Fibroblast of skin of left biceps (primary cell): ENCODE measurements at places on chromosomes 7 and 10.

DNA sequence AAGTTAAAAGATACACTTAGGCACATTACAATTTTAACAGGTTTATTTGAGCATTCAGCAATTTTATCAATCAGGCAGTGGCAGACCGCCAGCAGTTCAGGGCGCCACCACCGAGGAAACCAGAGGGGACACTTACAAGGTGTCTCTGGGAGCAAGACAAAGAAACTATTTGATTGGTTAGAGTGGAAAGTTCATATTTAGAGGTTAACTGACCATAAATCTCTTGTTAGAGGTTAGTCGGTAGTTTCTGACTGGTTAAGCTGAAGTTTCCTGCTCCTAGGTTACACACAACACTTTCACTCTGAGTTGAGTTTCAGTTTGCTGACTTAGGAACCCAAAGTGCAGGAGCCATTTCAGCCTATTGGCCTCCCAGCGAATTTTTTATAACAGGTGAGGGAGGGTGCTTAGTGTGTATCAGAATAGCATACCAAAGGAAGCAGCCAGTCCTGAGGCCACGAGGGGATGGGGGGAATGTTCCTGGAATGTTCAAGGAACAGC lies 10.8 kb upstream of the PVRIG start:
- no peak for DNase-seq

GRCh38 chr7:157886711-157887110 lies 549.9 kb downstream of the DNAJB6 start:
- DNase-seq, result no peak

DNA sequence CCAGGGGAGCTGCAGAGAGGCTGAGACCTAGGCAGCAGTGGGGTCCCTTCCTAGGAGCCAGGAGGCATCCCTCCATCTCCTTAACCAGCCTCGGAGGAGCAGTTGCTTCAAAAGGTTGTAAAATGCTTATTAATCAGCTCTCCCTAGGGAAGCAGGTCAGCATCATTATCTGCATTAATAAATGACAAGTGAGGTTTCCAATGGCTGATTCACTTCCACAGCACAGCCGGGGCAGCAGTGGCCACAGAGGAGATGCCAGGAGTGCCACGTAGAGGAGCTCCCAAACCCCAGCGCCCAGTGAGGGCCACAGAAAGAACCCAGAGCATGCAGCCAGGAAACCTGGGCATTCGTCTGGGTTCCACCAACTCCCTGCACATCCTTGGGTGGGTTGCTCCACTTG lies 8.2 kb upstream of the NPFFR1 start:
- no peak for DNase-seq

DNA sequence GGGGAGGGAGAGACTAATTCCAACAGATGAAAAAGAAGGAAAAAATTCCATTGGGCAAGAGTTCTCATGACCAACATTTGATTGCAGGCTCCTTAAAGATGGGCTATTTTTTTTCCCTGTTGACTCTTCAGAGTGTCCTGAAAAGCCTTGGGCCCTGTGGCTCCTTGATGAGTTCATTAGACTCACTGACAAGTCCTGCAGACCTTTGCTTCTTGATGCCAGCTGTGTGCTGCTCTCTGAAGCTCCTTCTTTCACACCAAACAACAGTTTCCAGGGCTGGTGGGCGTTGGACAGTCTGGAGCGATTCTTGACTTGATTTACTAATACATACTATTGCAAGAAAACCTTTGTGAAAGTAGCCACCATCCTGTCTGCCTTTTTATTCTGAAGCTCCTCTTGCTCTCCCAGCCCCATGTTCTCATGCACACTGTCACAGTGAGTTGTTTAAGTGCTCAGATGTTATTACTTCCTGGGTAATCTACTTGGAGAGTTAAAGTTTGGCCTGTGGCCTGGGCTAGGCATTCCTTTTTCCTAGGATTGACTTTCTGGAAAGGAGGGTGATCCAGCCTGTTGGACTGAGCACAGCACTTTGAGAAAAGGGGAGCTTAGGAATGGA lies 250.3 kb downstream of the PTEN start:
- DNase-seq, result no peak

- no peak for DNase-seq
Observed at GRCh38 chr10:80405626-80406025, 2.7 kb upstream of the PRXL2A start.

DNA sequence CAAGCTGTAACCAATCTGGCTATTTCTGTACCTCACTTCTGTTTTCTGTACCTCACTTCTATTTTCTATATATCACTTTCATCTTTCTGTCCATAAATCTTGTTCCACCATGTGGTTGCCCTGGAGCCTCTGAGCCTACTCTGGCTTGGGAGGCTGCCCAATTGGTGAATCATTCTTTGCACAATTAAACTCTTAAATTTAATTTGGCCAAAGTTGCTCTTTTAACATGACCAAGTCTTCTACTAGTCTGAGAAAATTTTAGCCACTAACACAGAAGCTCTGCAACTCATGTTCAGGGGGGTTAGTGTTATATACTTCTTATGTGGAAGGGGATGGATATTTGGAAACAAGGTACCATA lies 503.5 kb downstream of the KIF20B start:
- DNase-seq, result no peak

GRCh38 chr7:130697820-130698219 lies 11.5 kb upstream of the TSGA13 start:
- DNase-seq, result no peak

- DNase-seq, result no peak
Observed at GRCh38 chr7:76196786-76197185, 4.9 kb upstream of the SRRM3 start.

DNA sequence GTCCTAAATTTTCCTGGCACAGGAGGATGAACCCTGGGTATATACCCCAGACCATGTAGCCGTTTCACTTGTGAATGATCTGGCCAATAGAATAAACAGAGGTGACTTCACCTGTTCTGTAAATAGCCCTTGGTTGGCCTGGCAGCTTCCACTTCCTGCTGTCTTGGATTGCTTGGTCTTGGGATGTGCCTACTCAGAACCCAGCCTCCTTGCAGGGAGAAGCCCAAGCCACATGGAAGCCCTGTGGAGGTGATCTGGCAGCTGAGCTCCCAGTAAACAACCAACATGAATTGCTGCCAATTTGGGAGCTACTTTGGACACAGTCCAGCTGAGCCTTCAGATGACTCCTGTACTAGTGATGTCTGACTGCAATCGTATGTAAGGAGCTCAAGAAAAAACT lies 4.8 kb upstream of the RAPGEF5 start:
- no peak for DNase-seq

- no peak for DNase-seq
Observed at GRCh38 chr10:128922172-128922571, 544.9 kb upstream of the MGMT start.

GRCh38 chr7:33243319-33243881 lies 114.0 kb downstream of the BBS9 start:
- DNase-seq, result no peak

DNA sequence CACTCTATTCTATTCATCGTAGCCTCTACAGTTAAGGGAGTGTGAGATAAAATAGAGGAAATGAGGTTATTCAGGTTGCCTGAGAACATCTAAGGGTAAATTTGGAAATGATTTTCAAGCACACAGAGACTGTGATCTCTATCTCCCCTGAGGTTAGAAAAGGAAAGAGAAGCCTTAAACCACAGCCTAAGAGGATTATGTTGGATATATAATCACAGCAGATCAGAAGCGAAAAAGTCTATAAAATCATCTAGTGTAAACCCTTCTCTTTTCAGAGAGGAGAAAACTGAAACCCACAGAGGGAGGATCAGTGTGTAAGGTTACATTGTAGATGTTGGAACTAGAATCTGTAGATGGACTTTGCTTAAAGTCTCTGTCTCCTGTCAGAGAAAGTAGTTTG lies 90.6 kb upstream of the SEMA3E start:
- DNase-seq, result no peak

DNA sequence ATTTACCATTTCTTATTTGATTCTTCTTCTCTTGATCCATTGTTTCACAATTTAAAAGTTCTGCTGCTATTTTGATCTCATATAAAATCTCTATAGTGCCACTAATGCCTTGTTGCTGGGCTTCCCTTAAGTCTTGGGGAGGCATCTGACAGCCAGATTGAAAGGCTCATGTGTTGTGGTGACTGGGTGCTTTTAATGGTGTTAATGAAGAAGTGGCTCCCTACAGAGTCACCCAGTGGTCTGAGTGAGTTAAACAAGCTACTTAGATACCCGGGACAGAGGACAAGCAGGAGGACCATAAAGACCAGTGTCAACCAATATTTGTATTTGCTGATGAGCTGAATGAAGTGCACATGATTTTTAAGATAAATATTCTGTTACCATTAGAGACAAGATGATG lies 176.4 kb upstream of the HABP2 start:
- DNase-seq, result no peak

- no peak for DNase-seq
Observed at GRCh38 chr7:112646783-112647182, 143.4 kb downstream of the TMEM168 start.

DNA sequence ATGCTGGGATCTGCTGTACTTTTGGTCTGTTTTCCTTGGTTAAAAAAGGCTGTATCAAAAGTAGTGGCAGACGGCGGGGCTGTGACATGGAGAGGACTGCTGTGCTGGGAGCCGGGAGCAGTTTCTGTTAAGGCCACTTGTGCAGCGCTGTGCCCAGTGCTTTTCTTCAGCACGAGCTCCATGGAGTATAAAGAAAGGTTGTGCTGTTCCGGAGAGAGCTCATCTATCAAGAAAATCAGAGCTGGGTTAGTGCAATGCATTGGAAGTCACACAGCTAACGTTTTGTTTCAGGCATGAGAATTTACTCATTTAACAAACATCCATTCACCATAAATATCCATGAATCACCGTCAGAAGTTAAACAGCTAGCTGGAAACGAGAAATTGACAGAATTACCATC lies 62.0 kb downstream of the KIAA1549 start:
- DNase-seq, result no peak

DNA sequence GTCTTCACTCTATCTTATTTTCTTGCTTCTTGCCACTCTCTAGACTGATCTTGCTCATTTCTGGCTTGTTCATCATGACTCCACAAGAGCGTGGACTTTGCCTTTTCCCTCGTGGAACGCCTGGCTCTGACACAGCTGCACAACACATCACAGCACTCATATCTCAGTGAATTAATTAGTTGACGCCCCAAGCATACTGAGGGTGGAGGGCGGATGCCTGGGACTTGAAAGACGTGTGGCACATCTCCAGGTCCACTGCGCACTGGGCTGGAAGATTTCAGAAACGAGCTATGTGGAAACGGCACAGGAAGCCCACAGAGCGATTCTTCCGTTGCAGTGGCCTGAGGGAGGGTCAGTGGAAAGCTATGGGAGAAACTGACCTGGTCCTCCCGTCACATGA lies 23.6 kb upstream of the PLEKHA1 start:
- no peak for DNase-seq

- DNase-seq, result no peak
Observed at GRCh38 chr10:30822693-30823465, 193.3 kb upstream of the LYZL2 start.

GRCh38 chr7:6655636-6656385 lies 18.7 kb downstream of the ZNF316 start:
- DNase-seq, result no peak

DNA sequence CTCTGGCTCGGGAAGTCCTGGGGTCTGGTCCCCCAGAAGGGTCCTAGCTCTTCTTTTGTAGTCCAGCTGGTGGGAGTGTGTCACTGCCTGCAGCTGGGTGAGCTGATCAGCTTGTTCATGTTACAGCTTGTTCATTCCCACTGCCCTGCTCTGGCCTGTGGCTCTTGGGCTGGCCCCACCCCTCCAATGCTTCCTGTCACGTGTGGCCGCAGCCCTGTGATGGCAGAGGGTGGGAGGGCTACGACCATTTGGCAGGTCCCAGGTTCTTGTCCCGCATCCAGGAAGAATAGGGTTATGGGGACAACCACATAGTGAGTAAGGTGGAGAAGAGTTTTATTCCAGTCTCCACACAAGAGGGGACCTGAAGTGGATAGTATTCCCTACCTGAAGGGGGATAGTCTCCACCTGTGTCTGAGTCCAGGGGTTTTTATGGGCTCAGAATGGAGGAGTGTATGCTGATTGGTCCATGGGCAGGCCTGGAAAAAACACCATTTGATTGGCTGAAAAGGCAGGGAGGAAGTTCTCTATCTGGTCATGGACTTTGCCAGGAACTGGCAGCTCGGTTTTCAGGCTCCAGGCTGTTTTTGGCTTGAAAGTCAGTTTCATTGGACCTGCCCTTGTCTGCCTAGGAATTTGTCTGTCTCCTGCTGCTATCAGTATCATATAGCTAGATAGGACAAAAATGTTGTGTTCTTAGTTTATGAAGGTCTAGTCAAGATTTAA lies 13.1 kb downstream of the SDHAF3 start:
- no peak for DNase-seq

DNA sequence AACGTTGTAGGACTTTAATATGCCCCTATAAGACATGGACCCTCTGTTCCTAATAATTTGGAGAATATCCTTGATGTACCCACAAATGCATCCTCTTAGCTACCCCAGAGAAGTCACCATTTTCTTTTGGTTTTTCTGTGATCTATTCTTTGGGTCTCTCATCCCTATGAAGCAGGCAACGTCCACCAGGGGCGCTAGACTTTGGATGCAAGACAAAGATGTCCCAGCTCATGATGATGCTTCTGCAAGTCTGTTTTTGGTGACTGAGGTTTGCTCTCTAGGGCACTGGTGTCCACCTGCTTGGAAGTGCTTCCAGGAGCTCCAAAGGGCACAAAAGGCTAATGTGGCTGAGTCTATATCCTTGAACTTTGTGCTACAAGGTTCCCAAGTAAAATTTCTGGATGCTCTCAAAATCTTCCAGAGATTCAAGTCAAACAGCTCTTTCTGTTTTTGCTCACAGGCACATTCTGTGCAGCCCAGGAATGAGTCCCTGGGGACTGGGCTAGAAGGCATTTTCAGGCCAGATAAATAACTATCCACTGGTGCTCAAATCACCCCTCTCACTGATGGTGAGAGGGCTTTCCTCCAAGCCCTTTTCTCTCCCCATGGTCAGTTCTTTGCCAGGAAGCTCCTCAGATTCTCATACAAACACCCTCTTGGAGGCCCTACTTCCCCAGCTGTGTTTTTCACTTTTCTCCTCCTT lies 166.4 kb downstream of the C7orf25 start:
- no peak for DNase-seq

DNA sequence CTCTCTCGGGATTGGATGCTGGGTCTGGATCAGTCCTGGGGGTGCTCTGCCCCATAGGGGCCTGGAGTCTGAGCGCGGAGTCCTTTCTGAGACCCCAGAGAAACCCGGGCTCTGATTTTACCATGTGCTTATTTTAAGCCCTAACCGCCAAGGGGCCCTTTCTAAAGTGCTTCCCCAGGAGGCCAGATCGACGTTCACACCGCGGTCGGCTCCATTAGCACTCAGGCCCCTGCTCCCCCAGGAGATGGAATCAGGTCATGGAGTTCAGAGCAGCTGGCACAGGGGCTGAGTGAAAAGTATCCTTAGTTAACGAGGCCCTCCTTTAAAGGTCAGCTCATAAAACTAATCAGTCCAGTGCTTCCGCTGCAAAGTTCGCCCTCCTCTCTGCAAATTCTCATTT lies 159.4 kb upstream of the COBL start:
- no peak for DNase-seq

DNA sequence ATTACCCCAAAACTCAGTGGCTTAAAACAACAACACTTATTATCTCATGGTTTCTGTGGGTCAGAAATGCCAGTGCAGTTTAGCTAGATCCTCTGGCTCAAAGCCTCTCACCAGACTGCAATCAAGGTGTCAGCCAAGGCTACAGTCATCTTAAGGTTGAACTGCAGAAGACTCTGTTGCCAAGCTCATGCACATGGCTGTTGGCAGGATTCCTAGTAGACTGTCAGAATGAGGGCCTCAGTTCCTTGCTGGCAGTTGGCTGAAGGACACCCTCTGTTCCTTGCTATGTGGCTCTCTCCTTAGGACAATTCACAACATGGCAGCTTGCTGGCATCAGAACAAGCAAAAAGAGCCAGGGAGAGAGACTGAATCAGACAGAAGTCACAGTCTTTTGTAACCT lies 34.7 kb downstream of the TOMM7 start:
- DNase-seq, result no peak

- DNase-seq, result no peak
Observed at GRCh38 chr10:38212460-38212859, 118.3 kb downstream of the ZNF37A start.
